ENCODE measurements at places on chromosomes 7 and 10.

DNA sequence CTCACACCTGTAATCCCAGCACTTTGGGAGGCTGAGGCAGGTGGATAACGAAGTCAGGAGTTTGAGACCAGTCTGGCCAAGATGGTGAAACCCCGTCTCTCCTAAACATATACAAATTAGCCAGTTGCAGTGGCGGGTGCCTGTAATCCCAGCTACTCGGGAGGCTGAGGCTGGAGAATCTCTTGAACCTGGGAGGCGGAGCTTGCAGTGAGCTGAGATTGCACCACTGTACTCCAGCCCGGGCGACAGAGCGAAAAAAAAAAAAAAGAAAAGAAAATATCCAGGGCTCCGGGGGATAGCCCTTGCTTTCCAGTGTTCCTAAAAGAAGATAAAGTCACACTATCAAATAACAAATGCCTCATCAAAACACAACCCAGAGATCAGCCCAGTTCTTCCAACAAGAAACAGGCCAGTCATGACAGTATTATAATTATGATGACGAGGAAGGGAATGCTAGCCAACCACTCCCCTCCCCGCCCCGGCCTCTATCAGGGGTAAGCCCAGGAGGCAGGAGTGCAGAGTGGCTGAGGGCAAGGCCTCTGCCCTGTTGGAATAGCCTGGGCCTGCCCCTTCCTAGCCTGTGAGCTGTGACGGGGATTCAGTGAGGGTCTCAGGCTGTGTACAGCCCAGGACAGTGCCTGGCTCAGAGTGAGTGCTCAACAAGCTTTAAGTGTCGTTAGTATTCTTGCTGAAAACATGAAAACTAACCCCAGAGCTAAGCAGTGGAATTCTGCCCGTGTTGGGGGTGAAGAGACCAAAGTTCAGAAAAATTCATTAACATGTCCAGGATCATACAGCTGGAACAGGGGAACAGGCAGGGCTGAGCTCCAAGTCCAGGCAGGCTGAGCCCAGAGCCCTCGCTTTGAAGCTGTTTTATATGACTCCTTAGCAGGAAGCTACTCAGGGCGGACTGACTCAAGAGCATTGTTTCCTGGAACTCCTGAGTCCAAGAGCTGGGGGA lies 54.3 kb downstream of the FAM241B start:
- no peak for DNase-seq

DNA sequence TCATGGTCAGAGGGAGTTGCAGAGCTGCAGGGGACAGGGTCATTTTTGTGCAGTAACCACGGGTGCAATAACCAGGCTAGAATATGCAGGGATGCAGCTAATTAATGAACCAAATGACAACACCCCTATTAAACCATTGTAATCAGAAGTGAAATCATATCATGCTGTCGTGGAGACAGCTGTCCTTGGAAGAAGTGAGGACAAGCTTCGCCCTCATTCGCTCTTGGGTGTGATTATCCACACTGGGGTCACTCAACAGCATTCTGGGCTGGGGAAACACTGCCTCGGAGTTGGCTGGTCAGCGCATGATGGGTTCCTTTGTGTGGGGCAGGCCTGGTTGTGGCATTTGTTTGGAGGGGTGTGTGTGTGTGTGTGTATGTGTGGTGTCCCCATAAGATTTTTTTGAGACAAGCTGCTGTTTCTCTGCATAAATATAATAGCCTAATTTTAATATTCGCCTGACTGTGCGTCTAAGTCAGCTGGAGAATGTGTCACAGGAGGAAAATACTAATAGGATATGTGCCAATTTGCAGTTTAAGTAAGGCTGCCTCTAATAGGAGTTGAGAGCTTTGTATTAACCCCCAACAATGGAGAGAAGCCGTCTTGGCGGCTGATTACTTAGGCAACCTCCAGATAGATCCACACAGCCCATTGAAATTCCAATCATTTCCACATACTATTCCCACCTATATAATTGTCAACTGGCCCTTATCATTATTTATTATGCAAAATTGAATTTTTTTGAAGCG lies 149.4 kb downstream of the DNAJB6 start:
- no peak for DNase-seq

DNA sequence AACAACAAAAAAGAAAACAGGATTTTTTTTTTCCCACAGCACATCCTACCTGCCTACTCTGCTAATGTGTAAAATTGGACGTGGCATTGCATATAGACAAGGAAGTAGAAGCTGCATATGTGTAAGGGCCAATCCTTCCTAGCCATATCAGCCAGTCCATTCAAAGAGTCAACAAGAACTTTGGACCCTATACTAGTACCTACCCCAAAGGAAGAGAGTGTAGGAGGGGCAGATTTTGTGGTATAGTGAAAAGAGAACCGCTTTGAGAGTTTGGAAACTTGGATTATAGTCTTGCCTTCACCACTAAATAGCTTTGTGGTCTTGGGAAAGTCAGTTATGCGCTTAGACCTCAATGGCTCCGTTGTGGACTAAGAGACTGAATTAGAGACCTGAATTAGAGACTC lies 12.1 kb upstream of the MCU start:
- no peak for DNase-seq

DNA sequence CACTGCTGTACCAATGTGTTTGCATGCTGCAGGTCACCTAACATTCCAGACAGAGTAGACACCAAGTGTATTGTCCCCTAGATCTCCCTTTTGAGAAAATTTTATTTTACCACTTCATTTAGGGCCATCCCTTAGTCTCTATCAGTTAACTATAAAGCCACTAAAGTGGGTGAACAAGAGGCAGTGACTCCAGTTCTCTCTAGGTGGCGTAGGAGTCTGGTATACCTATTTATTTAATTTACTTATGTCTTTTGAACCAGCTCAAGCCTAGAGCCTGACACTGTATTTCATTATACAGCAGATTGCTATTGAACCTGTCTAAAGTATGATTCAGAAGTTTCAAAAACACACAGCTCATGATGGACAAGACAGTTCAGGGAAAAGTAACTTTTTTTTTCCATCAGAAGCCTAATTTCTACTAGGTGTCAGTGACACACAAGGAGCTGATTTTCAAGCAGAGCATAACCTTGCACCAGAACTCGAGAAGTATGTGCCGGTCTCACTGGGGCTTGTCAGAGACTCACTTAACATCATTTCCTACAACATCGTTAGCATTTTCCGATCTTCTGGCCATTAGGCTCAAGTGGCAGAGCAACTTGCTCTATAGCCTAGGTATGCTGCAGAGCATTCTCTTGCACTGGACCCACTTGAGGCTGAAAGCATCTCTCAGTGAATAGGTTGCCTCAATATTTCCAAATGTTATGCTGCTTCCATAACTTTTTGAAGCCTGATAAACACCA lies 175.4 kb downstream of the CDC14C start:
- DNase-seq = no peak

GRCh38 chr10:64519831-64520230 lies 998.6 kb downstream of the REEP3 start:
- no peak for DNase-seq

GRCh38 chr10:34255035-34255434 lies 560.1 kb downstream of the PARD3 start:
- no peak for DNase-seq

DNA sequence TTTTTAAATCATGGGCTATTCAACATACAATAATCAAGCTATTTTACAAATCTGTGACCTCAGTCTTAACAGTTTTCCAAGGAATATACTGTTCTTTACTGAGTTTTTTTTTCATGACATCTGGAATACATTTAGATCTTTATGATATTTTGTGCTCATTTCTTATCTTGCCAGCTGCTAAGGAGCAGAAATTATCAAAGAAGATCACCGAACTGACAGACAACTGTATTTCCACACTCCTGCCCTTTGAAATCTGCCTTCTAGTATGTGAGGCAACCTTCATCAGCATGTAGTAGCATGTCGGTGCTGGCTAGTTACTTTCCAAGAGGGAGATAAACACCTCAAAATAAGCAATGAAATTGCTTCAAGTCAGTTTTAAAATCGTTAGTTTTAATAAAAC lies 66.4 kb downstream of the NHLRC2 start:
- DNase-seq = no peak

DNA sequence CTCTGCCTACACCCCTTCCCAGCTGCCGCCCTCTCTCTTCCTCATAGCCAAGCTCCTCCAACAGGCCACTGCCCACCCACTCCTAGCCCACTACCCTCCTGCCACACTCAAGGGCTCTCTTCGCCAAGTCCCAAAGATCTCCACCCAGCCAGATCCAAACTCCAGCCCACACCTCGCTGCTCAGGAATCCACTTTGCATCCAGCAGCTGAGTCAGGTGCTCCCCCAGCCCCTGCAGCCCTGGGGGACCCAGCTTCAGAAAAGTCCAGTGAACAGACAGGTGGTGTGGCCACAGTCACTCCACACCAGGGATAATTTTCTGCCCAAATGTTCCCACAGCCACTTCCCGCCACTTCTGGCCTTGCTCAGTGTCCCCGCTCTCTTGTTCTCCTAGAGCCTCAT lies 10.9 kb downstream of the OGDHL start:
- DNase-seq = no peak

- no peak for DNase-seq
These were observed 48.8 kb downstream of the HOXA1 start for GRCh38 chr7:27046854-27047549.

DNA sequence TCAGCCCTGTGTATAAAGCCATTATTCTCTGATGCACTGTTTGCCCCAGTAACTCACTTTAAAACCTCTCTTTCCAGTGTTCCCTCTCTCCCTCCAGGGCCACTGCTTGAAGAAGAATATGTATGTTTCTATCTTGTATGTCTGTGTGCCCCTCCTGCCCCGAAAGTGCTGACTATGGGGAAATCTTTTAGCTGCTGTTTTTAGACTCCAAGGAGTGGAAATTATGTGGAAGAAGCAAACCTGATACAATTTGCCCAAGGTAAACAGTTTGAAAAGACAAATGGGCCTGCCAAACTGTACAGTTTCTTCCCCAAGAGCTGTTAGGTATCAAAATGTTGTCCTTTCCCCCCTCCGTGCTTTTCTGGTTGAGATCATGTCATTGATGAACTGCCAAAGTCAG lies 3.4 kb downstream of the ADRA2A start:
- no peak for DNase-seq

All from skeletal muscle cell (primary cell).